ENCODE measurements at places on chromosomes 2 and 18.

DNA sequence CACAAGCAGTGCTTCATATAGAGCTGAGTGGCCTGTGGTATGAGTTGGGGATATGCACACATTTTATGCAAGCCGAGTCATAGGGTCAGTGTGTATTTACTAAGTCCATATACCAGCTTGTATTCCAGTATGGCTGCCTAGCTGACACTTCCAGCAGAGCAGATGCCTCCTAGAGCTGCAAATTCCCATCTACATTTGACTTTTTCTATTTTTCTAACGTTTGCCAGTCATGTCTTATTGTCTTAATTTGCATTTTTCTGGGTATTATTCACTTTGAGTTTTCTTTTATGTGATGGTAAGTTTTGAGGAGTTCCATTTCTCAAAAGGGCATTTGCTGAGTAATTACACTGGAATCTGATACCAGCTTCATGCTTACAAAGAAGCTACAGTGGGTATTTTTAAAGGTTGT is 334.5 kb upstream of the CDH2 start:
- DNase-seq = no peak

DNA sequence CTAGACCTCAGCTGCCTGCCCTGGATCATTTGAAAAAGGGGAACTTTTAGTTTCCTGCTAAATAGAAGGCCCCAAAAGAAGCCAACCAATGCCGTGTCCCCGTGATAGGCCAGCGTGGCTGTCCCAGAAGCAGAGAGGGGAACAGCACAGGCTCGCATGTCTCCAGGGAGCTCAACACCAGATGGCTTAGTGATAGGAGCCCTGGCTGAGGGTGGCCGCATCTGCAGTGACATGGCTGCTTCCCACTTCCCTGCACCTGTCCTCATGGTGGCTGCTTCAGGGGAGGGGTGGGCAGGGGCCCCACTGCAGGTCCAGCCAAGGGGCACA is 79.6 kb downstream of the MBP start:
- DNase-seq = peak; percentile 66

DNA sequence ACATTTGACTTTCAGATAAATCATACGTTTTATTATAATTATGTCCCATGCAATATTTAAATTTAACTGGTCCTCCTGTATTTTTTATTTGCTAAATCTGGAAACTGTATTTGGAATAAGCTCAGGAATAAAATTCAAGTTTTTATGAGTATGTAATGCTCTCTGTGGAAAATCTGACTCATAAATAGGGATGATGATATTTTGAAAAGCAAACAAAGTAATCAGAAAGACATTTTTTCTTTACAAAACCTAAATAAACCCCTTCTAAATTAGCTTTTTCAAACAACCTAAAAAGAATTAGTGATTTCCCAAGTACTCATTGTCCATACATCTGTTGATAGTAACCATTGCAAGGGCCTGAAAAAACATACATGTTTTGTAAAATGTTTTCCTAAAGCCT is 41.1 kb downstream of the ASB1 start:
- no peak for DNase-seq

DNA sequence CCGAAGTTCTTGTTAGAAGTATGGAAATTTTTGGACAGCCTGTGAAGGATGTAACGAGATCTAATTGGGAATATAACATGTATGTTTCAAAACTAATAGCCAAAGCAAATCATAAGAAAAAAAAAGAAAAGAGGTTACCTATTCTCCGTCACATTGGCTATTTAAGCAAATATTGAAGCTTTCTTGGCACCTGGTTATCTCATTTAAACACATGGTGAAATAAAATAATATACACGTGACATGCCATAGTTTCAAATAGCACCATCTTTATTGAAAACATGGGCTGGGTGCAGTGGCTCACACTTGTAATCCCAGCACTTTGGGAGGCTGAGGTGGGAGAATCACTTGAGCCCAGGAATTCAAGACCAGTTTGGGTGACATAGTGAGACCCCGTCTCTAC is 56.7 kb downstream of the ZEB2 start:
- no peak for DNase-seq

DNA sequence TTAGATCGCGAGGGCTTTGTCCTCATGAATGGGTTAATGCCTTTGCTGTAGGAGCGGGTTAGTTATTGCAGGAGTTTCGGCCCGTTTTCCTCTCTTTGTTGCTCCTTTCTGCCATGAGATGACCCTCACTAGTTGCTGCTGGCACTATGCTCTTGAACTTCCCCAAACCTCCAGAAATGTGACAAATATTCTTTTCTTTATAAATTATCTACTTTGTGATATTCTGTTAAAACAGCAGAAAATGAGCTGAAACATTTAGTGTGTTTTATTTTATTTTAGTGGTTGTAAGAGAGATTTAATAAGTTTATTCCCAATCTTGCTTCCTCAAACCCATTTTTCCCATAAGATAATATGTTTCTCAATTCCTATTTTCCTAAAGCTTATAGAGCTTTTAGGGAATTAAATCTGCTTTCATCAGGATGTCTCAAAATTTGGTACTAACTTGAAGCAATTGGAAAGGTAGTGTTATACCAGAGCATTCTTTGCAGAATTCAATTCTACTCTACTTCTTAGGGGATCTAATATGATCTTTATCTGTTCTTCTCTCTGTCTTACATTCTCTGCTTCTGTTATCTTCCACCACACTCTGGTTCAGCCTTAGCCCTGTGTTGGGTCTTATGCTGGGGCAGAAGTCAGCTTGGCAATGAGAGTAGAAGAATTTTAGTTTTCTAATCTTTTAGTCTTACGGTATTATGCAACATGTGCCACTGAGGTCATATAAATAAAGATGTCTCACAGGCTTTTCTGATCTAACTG is 23.1 kb downstream of the DDX1 start:
- DNase-seq = no peak

DNA sequence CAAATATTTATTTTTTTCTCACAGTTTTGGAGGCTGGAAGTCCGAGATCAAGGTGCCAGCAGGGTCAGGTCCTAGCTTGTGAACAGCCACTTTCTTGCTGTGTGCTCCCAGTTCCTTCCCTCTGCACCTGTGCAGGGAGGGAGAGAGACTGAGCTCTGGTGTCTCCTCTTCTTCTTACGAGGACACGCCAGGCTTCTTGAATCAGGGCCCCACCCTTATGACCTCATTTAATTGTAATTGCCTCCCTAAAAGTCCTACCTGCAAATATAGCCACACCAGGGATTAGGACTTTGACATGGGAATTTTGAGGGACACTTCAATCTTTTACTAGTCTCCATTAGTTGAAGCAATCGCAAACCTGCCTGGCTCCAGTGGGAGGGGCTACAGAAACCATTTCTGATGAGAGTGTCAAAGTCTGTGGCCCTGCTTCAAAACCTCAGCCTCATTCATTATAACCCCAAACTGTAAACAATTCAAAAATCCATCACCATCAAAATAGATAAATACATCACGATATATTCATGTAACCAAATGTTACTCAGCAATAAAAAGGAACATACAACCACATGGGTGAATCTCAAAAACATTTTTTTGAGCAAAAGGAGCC is 18.2 kb upstream of the SEH1L start:
- DNase-seq = no peak

DNA sequence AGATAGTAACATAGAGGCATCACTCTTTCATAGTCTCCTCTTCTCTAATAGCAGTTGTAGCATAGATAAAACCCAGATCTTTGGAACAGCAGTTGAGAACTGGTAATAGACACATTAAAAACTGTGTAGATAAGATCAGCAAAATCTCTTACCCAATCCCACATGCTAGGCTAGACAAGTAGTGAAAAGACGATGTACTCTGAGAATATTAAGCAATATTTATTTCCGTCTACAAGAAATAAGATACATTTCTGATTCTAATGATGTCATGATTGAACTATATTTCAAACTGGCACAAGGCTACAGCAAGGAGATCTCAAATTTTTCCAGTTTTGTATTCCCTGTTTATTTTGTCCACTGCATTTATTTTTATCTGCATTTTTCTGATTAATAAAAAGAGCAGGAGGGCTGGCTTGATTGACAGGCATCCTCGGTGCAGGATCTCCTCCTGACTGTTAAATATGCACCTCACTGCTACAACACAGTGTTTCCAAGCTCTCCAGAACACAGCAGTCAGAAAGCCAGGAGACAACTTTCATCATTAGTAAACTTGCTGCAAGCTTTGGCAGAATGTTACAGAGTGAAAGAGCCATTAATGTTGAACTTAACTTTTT is 73.3 kb upstream of the ATIC start:
- no peak for DNase-seq

- DNase-seq = no peak
Observed at GRCh38 chr2:239470151-239470900, 69.5 kb upstream of the HDAC4 start.

- no peak for DNase-seq
Observed at GRCh38 chr2:236677368-236677767, 107.7 kb downstream of the ACKR3 start.

- DNase-seq = no peak
Observed at GRCh38 chr2:240538031-240538780, 19.6 kb downstream of the ANKMY1 start.

DNA sequence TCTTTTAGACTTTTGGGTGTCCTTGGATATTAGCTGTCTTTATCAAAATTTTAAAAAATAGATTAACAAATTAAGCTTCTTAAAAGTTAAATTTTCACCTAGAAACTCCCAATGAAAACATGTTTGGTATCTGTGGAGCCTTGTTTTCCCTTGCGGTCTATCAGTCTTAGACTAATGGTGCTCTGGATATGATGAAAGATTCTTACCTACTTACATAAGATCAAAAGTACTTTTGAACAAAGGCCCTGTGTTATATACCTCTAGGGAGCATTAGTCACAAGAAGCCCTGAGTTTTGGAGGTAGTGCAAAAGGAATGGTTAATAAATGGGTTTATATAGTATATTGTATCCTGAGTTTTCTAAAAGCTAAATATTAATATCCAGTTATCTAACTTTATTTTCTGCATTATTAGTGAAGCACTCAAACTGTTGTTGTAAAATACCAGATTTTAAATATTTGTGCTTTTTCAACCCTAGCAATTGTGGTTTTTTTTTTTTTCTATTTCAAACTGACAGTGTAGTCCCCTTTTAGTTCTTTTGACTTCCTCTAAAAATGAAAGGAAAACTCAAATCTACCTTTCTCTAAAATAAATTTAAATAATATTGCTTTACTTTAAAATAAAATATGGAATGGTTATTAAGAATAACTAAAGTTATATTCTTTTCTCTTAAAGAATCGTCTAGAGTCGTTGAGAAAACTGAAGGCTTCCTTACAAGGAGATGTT is 18.1 kb downstream of the NDC80 start:
- no peak for DNase-seq

GRCh38 chr18:31744321-31745067 is 16.2 kb downstream of the SLC25A52 start:
- no peak for DNase-seq

DNA sequence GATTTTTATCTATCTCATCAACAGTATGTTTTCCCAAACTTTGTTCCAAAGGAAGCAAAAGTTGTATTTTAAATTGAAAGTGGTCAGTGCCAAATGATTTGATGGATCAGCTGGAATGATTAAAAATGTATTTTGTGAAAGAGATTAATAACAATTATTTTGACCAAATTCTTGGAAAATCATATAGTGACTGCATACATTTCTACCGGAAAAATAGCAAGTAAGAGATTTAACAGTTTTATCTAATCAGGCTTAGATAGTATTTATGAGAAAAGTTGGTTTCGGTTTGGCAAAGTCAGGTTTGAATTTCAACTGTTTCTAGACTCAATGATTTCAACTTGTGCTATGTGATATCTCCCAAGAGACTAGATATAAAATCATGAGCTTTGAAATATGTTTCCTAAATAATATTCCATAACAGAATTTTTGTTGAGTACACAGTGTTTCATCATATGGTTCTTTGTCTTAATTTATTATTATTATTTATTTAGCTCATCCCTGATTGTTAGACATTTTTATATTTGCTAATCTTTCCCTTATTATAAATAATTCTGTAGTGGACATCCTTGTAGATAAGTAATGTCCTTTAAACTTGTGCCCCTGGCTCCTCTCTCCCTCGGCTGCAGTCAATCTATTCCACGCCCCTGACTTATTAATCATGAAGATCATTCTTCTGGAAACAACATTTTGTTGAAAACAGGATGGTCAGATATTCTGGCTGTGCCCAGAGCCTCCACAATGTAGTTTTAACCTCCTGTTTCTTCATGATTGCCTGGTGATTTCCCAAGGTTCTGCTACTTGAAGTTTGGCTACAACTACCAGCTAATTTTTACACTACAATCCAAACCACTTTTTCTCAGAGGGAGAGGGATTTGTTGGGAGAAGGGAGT is 520.7 kb upstream of the TCF4 start:
- DNase-seq = no peak

- DNase-seq = peak; percentile 45
Observed at GRCh38 chr2:240913810-240914644, 7.9 kb downstream of the CROCC2 start.

DNA sequence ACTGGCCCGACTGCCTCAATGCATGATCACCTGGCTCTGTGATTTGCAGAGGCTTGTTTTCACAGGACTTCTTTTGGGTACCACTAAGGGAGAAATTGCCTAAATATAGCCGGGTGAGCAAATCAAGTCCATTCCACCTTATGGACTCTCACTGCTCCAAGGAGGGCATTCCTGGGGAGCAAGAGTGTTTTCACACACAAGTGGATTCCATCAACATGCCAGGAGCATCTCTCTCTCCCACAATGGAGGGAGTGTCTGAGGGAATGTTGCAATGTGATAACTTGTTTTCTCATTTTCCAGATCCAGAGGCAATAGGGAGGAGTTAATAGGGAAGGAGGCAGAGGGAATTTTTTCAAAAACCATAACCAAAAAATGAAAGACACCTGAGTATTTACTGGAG is 250.7 kb downstream of the SATB2 start:
- no peak for DNase-seq

GRCh38 chr2:112048236-112048592 is 6.9 kb upstream of the TMEM87B start:
- no peak for DNase-seq

GRCh38 chr18:3305354-3305762 is 43.4 kb downstream of the MYL12B start:
- DNase-seq = peak; percentile 60

DNA sequence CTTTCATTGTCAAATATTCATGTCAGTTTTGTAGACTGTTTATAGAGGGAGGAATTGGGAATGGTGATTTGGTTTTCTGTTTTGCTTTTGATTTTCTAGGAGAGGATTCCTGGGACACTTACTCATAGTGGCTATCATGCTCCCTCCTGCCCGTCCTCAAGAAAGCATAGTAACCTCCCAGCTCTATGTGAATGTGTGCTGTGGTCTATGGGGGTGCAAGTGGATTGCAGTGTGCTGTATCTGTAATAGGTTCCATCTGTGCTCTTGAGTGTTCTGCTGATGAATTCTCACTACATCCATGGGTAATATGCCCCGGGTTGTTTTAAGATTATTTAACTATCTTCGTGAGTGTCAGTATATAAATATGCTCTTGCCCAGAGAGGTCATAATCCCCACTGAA is 811.3 kb downstream of the CNTNAP5 start:
- DNase-seq = no peak

- no peak for DNase-seq
Observed at GRCh38 chr2:217539126-217539525, 463.7 kb downstream of the TNS1 start.

GRCh38 chr2:237351796-237352195 is 62.2 kb downstream of the COL6A3 start:
- no peak for DNase-seq
